Activated CD8-positive, alpha-beta T cell treated with anti-CD3 and anti-CD28 coated beads, Interleukin-2, amount 10 ng/mL, durations not matched to agents 7 days and 5 days (primary cell): ENCODE measurements at places on chromosomes 2 and 18.

DNA sequence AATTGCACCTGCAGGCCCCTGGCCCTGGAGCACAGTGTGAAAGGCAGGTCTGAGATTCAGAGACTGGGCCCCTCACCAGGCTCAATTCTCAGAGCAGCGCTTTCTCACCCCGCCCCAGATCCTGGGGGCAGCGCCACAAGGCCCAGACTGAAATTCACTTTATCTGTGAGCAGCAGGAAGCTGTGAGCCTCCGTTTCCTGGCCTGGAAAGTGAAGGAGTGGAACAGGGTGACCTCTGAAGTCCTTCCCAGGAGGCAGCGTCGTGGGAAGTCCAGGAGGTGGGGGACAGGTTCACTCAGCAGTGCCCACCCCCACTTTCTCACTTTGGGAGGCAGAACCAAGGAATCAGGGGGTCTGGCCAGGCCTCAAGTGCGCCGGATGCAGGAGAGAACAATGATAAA is 235.4 kb downstream of the NDUFA10 start:
- DNase-seq = no peak

DNA sequence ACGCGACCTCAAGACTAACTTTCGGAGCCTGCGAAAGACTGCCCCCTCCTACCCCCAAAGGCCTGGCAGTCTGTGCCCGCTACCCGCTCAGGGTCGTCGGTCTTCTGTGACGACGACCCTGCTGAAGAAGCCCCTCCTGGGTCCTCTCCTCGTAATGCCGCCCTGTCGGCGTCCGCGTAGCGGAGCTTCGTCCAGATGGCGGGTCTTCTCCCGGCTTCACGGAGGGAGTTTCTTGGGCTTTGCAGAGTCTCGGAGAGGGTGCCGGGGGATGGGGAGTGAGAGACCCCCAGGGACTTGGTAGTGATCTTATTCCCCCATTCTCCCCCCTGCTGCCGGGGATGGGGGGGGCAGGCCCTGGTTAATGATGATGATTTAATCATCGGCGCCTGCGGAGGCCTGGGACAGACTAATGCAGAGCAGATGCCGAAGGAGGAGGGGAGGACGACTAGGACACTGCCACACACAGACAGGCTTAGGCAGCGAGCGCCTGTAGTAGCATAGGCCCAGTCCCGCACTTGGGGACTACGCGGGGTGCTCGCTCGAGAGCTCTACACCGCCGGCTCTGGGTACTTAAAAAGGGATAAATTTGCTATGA is 528 bp upstream of the PCGF1 start:
- no peak for DNase-seq

GRCh38 chr2:102639429-102639828 is 20.1 kb downstream of the SLC9A2 start:
- no peak for DNase-seq

- DNase-seq = no peak
These were observed 46.2 kb downstream of the TWSG1 start for GRCh38 chr18:9380621-9381395.

DNA sequence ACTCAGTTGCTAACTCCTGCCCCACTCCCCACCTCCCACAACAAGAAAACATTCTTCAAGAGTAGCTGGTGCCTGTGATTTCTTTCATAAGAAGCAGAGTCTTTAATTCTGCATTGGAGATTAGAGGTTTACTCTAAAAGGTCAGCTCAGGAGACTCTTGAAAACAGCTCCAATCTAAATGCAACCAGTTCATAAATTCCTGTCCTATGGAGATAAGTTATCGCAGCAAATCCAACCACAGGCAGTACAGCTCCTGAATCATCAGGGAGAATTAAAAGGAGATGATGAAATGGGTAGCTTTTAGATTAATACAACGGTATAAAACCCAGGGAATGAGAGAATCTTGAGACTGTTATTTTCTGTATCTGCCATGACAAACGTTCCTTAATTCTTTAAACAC is 130.7 kb downstream of the SOCS6 start:
- no peak for DNase-seq

DNA sequence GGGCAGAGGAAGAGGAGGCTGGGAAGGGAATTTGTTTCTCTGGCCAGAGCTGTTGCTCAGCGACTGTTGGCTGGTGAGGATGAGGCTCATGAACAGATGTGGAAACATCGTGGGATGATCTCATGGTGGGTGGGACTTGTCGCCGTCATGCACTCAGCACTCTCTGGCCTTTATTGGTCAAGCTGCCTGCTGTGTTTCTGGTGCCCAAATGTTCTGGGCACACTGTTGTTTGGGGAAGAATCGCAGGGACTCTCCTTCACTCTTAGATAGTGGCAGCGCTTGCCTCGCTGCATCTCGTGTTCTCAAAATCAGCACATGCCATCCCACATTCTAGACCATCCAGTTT is 145.6 kb downstream of the AGAP1 start:
- no peak for DNase-seq
